Hematopoietic multipotent progenitor cell treated with erythropoietin and hydrocortisone succinate and interleukin-3 and kit ligand, for 15 days (in vitro differentiated cells): ENCODE measurements at places on chromosomes 12 and 14.

GRCh38 chr12:50166799-50167048 is 445 bp downstream of the CERS5 start:
- DNase-seq = no peak

DNA sequence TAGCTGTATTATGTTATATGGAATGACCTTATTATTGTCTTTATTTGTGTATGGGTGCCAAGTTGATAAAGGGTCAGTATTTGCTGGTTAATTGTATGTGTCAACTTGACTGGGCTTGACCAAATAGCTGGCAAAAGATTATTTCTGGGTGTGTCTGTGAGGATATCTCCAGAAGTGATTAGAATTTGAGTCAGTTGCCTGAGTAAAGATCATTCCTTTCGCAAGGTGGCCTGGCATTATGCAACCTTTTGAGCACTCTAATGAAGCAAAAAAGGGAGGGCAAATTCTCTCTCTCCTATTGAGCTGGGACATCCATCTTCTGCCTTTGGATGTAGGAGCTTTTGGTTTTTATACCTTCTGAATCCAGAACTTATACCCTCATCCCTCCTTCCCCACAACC is 82.2 kb downstream of the ATXN7L3B start:
- no peak for DNase-seq

DNA sequence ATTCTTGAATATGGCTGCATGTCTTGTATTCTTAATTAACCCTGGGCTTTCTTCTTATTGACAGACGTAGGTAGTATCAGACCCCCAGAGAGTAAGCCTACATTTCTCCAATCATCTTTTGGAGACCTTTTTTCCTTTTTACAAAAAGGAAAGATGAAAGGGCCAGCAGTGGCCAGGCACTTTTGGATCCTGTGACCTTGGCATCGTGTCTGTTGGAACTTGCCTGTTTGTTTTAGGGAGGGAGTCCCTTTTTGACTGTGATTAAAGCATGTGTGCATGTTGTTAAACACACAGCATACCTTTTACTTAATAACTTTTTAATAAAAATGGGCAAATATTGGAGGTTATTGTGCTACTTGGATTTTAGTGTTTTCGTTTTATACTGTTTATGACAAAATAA is 57.2 kb downstream of the PCNX1 start:
- no peak for DNase-seq

- DNase-seq = no peak
These were observed 98.1 kb downstream of the TMEM132C start for GRCh38 chr12:128365032-128365431.

GRCh38 chr12:75807494-75807893 is 224.1 kb downstream of the PHLDA1 start:
- no peak for DNase-seq

DNA sequence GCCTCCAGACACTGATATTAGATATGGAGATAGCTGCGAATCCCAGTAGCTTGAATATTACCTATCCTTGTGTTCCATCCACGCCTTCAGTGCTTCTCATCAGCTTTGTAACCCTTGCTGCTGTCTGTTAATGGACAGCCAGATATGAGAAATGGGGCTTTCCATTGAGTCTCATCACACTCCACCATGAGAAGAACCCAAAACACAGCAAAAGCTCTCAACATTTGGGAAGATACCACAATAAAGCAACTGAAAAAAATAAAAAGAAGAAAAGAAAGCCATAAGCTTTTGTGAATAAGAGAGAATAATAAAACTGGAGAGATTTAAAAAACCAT is 225.4 kb downstream of the GALC start:
- no peak for DNase-seq

- DNase-seq = no peak
These were observed 16.4 kb downstream of the TRMT61A start for GRCh38 chr14:103545219-103545914.

DNA sequence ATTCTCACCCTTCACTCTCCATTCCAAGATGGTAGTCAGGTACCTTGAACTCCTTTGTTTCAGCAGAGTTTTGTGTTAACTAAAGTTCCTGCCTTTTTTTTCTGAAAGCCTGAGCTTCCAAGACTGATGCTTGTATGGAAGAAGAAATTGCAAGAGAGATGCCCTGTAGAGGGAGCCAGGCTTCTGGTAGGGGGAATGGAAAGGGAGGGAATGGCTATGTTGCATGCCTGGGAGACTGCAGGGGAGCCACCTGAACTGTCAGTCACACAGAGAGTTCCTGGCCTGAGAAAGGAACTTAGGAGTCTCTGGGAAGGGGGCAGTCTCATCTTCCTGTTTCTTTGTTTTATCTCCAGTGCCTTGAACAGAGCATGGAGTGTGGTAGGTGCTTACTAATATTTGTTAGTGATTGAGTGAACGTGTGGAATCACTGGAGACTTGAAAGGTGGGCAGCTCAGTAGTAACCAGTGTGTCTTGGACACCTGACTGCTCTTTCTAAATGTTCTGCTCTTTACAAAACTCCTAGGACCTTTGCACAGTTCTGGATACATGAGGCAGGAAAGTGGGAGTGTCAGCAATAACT is 132.2 kb downstream of the ANO4 start:
- DNase-seq = no peak

GRCh38 chr14:23478109-23478759 is 8.7 kb downstream of the NGDN start:
- DNase-seq = peak; percentile 71

GRCh38 chr12:107320033-107320928 is 226.9 kb upstream of the CRY1 start:
- DNase-seq = no peak

DNA sequence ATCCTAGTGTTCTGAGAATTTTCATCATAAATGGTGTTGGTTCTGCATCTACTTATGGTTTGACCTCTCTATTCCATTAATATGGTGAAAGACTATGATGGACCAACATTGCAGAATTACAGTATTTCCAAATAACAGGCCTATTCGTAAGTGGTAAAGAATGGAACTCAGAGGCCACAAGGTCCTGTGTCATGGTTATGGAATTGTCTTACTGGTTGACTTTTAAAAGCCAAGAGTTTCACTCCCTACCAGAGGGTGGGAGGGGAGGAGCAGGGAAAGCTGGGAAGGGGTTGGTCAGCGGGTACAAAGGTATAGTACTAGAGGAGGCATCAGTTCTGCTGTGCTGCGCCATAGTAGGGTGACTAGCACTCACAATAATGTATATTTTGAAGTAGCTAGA is 153.4 kb downstream of the TMEM132D start:
- no peak for DNase-seq

DNA sequence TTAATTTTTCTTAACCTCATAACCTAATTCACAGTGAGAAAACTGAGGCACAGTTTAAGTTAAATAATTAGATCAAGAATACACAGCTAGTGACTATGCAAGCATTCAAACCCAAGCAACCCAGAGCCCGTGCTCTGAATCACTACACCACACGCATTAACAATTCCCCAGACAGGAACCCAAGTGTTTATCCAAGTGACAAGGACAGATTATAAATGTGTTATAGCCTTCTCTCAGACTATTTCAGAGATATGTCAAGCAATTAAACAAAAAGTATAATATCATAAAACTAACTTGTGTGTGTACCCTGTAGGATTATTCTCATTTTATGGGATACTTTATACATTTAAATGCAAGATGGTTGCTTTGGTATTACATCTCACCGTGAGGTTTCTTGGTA is 43.8 kb downstream of the MED13L start:
- DNase-seq = no peak

- no peak for DNase-seq
These were observed 67.7 kb downstream of the ACADS start for GRCh38 chr12:120793357-120793756.

GRCh38 chr12:79886917-79887519 is 47.9 kb downstream of the PPP1R12A start:
- peak; percentile 74 for DNase-seq
